Mucosa of gallbladder (tissue), 1 donor: ENCODE measurements at places on chromosomes 3 and 15. TPM values are rescaled to one million over a fixed set of nuclear protein-coding genes. Genes with fewer than 3 reads are reported as not detected.

The ZPLD1 gene
- total RNA-seq = 14.2 TPM

The APOD gene
- total RNA-seq = 51.8 TPM

The TMOD2 gene
- total RNA-seq = 14.0 TPM

The TMCO5A gene
- total RNA-seq = 0.14 TPM

The IL1RAP gene
- 35.4 TPM for total RNA-seq

The SLC51B gene
- total RNA-seq = 0.37 TPM

The CLDN18 gene
- 6.7 TPM for total RNA-seq

The CACNA2D3 gene
- total RNA-seq = 4.7 TPM

The TMEM207 gene
- not detected for total RNA-seq

The CHL1 gene
- total RNA-seq = 17.9 TPM

The ANKRD63 gene
- 1.6 TPM for total RNA-seq

The CCR9 gene
- 0.23 TPM for total RNA-seq

The DUOXA2 gene
- 87.1 TPM for total RNA-seq

The GABRB3 gene
- 91.6 TPM for total RNA-seq

The SPESP1 gene
- 5.9 TPM for total RNA-seq

The IGSF10 gene
- 13.6 TPM for total RNA-seq

The CLEC3B gene
- 42.9 TPM for total RNA-seq

The SEMA5B gene
- total RNA-seq = 1.7 TPM

The ADCY5 gene
- total RNA-seq = 25.8 TPM

The TIMMDC1 gene
- 114 TPM for total RNA-seq
